ENCODE measurements at places on chromosomes 5 and 9.

- no peak for DNase-seq
These were observed 32.4 kb downstream of the OSTF1 start for GRCh38 chr9:75120686-75121085.

GRCh38 chr9:137383784-137384756 lies 38.9 kb downstream of the EXD3 start:
- no peak for DNase-seq

DNA sequence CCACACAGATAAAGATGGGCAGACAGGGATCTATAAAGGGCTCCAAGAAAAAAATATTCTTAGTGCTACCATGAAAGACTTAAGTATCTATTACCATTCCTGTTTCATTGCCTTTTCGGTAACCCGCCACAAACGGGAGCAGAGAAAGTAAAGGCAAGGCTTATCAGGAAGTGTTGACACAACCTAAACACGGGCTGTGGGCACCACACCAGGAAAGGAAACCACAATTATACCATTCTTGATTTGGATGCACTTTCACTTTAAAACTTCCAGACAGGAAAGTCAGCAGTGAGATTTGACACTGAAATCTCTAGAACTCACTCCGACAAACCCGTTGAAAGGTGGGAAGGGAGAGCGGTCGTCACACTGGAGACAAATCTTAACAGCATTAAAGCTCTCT lies 6.5 kb downstream of the TLE1 start:
- DNase-seq: peak; percentile 70

GRCh38 chr9:1429297-1429696 lies 379.1 kb downstream of the DMRT2 start:
- no peak for DNase-seq

GRCh38 chr5:126961702-126962101 lies 68.7 kb downstream of the MARCHF3 start:
- DNase-seq: peak; percentile 56

DNA sequence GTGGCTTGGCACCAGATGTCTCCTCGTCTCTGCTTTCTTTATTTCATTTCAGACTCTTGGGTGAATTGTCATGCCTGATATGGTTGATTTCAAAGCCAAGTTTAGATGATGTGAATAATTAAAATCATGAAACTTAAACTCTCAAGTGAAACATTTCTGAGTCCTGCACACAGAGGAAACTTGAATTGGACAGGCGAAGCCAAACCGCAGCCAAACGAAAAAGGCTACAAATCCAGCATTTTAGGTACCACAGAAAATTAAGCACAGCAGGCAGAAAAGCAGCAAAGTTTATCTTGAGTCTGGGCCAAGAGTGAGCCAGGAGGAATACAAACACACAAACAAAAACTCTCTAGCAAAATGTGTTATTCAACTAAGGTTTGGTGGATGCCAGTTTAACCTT lies 659.8 kb upstream of the KLF4 start:
- no peak for DNase-seq

- no peak for DNase-seq
These were observed 184.2 kb downstream of the RAB3C start for GRCh38 chr5:58767104-58767503.

DNA sequence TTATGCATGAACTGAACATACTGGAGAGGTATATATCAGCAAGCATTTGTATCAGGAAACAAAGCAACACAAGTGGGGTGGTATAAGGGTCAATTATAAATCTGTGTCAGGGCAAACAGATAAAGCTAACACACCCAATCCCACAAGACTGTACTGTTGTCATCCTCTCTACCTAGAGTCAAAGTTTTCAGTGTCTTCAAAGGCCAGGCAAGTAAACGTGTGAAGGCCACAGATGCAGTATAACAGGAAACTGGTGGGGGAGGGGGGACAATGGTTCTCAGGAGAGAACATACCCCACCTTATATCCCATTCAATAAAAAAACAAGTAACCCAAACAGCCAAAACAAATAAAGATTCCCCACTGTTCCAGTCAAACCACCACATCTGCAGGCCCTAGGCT lies 22.1 kb downstream of the ELP1 start:
- DNase-seq: no peak

GRCh38 chr5:83531661-83532060 lies 60.1 kb downstream of the VCAN start:
- DNase-seq: no peak

- DNase-seq: no peak
These were observed 13.0 kb upstream of the PCDHAC2 start for GRCh38 chr5:140953234-140953633.

DNA sequence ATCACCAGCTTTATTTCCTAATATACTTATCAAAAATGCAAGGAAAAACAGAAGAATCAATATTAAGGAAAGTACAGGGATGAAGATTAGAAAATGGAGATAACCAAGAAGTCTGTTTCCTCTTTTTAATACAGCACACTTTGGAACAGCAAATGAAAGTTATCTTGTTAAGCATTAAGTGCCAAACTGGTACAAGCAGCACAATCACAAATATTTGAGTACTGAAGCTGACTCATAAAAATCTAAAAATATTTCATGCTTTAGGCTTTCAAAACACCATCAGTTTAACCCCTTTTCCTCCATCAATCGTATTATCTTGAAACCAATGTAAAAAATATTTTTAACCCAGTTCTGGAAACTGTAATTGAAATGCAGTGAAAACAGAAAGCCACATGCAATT lies 2.7 kb downstream of the FBXW11 start:
- DNase-seq: peak; percentile 45

DNA sequence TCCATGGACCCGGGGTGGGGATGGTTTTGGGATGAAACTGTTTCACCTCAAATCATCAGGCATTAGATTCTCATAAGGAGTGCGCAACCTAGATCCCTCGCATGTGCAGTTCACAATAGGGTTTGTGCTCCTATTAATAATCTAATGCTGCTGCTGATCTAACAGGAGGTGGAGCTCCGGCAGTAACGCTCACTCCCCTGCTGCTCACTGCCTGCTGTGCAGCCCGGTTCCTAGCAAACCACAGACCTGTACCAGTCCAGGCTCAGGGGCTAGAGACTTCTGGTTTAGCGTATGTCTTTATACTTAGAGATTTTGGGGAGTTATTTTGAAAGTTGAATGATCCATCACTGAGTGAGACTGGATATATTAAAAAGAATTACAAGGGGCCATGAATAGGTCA lies 50.2 kb downstream of the RICTOR start:
- DNase-seq: no peak

DNA sequence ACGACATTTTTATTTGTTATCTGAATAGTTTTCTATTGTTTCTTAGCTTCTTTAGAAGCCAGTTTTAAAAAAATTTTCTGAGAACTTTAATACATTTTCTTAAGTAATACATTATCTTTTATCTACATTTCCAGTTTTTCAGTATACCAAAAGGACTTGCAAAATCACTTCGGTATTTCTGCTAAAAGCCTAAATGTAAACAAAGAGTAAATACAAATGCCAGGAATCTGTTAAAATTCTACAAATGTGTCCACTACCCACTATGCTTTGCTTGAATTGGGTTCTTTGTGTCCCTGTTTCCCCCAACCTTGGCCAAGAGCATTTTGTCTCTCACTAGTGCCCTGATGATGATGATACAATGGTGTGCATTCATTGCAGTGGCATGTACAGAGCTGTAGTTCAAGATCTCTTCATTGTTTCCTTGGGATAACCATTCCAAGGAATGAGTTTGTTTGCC lies 611.2 kb downstream of the NR2F1-AS1 start:
- DNase-seq: peak; percentile 22

DNA sequence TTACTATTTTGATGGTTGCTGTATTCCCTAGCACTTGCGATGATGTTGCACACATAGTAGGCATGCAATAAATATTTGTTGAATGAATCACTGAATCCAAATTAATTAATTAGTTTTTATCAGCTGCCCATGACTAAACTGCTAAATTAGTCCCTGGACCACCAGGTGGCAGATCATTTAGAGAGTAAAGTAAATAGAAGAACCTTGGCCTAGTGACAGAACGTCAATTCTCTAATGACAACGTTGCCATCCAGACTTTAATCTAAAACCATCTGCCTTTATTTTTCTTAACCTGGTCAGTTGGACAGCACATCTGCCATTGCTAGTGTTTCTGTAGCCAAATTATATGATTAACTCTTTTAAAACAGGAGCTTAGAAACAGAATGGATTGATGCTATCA lies 457.5 kb downstream of the KIF4B start:
- no peak for DNase-seq

- no peak for DNase-seq
These were observed 146.6 kb downstream of the SLC24A2 start for GRCh38 chr9:19642256-19642655.

- no peak for DNase-seq
These were observed 99.7 kb upstream of the KIF2A start for GRCh38 chr5:62206150-62206829.

DNA sequence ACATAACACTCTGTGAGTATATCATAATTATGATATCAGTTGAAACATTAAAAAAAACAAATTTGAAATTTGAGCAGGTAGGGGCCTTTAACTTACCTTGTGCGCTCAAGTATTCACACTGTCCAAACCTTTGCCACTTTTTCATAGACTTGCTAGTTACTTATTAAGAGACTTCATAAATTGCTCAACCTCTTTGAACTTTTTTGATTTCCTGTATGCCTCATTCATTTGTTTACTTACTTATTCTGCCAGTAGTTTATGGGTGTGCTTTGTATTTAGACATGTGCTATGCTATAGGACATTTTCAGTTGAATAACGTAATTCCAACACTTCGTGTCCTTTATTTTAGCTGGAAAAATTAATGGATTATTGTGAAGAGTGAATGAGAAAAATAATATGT lies 204.8 kb downstream of the HCN1 start:
- no peak for DNase-seq

DNA sequence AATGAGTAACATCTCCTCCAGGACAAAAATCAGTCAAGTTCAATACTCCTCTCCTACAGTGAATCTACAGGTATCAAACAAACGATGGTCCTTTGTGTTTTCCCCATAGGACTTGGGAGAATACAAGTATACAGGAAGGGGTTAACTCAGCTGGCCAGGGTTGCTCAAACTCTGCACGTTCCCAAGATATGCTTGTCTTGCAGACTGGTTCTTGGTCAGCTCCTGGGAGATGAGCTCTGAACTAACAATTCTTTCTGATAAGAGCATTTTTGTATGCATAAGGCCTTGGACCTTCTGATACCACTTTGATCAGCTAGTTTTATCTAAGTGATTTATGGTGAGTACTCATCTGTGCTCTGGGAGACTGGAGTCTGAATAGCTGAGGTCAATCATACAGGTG lies 42.1 kb downstream of the LOX start:
- no peak for DNase-seq

GRCh38 chr9:37715991-37716505 lies 37.6 kb upstream of the TRMT10B start:
- DNase-seq: no peak

DNA sequence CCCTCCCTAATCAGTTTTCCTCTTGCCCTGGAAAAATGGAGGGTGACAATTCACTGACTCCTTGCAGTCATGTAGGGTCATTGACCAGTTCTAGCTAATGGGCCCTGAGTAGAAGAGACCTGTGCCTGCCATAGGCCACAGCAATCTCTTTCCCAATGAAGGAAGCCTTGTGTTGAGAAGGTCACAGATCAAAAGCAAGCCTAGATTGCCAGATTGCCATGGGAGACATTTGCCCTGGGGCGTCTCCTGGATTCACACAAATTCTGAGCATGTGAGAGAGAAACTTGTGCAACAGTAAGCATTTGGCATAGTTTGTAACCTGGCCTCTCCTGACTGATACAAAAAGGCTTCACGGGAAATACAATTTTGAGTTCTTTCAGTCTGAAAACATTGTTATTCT lies 148.0 kb downstream of the NUDT12 start:
- no peak for DNase-seq

- no peak for DNase-seq
These were observed 357.2 kb downstream of the MTRR start for GRCh38 chr5:8226148-8226547.

DNA sequence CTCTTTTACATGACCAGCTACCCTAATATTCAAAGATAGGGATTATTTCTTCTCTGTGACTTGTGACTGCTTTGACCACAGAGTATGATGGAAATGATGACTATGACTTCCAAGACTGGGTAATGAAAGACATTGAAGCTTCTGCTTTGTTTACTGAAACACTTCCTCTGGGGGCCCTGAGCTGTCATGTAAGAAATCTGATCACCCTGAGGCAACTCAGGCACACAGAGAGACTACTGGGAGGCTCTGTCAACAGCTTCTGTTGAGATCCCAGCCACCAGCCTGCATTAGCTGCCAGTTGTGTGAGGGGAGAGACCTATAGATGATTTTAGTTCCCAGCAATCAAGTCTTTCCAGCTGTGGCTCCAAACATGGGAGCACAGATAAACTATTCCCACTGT lies 76.5 kb downstream of the KCTD16 start:
- no peak for DNase-seq

DNA sequence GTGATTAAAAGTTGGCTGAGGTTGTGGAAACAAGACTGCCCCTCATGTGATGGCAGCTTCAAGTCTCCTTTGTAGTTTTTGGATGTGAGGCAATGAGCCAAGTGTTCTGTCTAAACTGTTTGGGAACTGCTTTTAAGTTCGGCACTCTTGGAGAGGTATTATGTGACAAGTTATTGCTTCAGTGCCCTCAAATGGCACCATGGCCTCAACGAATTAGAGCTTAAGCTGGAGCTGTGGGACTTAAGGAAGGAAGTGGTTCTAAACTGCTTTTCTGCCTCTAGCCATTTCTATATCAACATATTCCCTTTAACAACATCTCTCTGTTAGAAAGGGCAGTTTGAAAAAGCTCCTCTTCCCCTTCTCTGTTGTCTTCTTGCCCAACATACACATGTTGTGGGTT lies 227.7 kb downstream of the RFK start:
- no peak for DNase-seq

DNA sequence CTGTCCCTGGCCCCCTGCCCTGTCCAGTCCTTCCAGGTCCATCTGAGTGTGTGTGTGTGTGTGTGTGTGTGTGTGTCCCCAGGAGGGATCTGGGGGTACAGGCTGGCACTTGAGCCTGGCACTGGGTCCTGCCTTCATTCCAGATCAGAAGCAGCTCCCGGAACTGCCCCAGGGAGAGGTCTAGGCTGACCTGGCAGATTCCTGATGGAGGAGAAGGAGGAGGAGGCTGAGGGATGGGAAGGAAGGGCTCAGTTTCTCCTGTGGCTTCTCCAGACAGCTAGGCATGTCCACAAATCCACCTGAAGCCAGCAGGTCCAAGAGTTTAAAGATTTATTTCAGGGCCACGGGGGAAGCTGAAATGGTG lies 328 bp downstream of the NDST1 start:
- no peak for DNase-seq

DNA sequence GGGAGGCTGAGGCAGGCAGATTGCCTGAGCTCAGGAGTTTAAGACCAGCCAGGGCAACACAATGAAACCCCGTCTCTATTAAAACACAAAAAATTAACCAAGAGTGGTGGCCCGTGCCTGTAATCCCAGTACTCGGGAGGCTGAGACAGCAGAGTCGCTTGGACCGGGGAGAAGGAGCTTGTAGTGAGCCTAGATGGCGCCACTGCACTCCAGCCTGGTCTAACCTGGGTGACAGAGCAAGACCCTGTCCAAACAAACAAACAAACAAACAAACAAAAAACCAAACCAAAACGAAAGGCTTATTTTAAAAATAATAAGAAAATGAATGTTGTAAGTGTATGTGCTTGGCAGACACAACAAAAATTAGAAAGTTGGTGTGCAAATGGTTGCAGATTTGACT lies 536.3 kb upstream of the PTPRD start:
- DNase-seq: no peak

GRCh38 chr5:130141659-130142320 lies 237.5 kb downstream of the CHSY3 start:
- DNase-seq: peak; percentile 66
